ENCODE measurements at places on chromosomes 2 and 18.

- DNase-seq: no peak
Observed at GRCh38 chr18:75230163-75231052, 19.8 kb downstream of the TSHZ1 start.

DNA sequence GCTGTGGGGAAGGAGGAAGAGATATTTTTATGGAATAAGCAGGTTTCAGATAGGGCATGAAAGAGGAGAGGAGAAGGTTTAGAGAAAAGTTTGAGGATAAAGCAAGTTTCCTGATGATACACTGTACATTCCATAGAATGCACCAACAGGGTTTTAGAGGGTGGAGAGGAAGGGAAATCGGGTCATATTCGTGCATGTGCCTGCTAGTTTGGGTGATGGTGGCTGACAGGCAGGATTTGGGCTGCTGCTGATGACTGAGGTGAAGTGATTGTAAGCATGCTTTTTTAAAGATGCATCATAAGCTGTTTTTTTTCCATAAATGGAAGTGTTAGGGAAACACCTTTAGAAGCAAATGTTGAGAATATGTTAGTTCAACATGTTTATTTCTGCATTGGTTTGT lies 68.8 kb downstream of the PMAIP1 start:
- DNase-seq: no peak

DNA sequence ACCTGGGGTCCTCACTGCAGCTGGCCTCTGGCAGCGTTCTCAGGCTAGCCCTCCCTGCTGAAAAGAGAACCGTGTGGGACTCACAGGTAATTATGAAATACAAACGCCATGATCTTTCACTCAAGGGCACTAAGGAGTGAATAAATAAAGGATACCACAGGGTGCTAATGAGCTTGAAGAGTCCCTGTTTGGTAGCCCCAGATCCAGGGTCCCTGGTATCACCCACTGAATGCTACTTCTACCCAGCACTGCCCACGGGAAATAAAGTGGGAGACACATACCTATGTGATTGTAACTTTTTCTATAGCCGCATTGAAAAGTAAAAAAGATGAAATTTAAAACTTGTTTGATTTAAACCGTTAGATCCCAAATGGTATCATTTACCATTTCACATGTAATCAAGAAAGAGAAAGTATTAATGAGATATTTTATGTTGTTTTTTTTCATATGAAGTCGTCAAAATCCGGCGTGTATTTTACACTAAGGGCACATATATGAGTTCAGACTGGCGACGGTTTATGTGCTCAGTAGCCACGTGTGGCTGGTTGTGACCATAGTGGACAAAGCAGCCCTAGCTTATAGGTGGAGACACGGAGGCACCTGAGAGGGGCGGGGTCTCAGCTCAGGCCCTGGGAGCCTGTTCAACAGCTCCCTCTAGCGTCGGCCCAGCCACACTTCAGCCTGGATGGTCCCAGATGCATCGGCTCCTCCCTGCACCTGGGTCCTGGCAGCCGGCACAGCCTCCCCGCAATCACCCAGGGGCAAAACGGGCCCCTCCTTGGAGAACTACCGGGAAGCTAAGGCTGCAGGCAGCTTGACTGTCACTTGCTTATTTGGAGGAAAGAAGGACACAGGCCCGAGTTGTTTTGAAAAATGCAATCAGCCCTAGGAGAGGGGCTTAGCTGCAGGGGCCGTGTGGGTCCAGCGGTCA lies 39.2 kb downstream of the ODC1 start:
- peak; percentile 66 for DNase-seq

DNA sequence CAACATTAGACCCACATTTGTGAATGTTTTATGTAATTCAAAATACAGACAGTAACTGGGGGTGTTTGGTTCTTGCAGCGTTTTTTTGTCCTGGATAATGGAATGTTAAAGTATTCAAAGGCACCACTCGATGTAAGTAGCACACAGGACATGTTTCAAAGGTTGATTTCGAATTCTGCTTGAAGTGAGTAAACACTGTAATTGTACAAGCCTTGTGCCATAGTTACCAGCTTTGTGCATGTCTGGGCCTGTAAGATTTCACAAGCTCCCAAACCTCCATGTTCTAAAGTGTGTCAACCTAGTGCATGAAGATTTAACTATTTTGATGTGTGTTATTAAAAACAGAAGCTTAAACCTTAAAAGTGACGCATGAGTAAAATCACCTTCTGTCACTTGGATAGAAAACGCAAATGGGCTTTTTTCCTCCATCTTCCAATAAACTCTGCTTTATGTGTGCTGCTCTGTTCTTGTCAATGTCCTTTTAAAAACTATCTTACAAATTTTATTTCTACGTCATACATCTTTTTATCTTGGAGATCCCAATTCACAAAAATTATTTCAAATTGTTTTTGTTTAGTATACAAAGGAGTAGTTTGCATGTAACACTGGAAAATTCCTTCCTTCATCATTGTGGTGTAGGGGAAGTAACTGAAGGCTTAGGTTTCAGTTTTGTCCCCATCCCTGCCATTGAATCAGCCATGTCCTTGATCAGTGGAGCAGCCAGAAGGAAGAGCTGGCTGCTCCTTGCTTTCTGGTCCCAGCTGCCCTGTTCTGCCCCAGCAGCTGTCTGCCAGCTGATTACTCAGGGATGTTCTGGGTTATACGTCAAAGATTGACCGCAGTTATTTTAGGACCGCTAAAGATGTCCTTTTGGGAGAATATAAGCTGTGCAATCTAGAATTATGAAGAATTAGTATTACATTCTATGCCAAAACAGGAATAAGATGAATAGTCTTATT lies 119.2 kb downstream of the PRKRA start:
- DNase-seq: no peak

DNA sequence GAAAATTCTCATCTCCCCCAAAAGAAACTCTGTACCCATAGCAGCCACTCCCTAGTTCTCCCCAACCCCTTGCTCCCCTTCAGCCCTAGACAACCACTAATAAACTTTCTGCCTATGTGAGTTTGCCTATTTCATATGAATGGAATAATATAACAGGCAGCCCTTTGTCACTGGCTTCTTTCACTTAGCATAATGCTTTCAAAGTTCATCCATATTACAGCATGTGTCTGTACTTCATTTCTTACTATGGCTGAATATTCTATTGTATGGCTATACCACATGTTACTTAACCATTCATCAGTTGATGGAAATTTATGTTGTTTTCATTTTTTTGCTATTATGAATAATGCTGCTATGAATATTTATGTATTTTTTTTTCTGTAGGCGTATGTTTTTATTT lies 442.9 kb downstream of the SLC4A3 start:
- no peak for DNase-seq

DNA sequence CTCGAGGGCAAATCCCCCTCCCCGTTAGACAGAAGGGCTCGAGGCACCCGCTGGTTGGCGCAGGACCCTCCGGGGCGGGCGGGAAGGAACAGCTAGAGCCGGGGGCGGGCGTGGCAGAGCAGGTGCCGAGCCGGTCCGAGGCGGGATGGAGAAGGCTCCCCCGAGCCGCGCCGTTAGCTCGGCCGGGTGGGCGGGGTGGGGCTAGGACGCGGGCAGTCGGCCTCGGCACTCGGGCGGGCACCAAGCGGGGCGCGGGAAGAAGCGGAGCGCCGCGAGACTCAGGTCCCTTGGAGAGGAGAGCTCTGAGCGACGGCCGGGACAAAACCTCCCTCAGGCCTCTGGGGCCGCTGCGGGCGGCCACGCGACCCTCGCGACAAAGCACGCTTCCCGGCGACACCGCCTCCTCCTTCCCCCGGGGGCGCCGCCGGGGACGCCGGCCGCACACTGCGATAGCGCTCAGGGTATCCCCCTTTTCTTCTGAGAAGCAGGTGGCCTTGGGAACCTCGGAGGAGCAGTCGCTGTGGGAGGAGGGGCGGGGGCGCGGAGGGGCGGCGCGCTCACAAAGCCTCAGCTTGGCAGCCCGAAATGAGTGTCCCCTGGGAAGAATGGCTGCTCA lies 721 bp downstream of the FHOD3 start:
- no peak for DNase-seq

GRCh38 chr2:48105848-48106247 lies 199.6 kb upstream of the FBXO11 start:
- no peak for DNase-seq

GRCh38 chr2:160463245-160463644 lies 30.4 kb downstream of the RBMS1 start:
- no peak for DNase-seq

- no peak for DNase-seq
Observed at GRCh38 chr2:47917276-47917961, 11.1 kb upstream of the FBXO11 start.

DNA sequence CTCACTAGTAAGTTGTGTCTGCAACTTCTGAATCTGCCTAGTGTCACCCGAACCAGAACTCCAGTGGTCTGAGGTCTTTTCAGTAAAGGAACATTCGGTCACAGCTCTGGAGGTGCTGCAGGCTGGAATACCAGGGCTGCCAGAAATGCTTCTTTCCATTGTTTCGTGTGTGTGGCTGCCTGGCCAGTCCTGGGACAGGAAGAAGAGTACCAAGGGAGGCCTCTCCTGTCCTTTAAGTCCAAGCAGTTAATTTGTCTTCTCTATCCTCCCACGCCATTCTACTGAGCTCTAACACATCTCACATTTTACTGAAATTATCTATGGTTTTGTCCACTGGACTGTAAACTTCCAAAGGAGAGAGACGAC lies 196.0 kb downstream of the LNPK start:
- DNase-seq: no peak

DNA sequence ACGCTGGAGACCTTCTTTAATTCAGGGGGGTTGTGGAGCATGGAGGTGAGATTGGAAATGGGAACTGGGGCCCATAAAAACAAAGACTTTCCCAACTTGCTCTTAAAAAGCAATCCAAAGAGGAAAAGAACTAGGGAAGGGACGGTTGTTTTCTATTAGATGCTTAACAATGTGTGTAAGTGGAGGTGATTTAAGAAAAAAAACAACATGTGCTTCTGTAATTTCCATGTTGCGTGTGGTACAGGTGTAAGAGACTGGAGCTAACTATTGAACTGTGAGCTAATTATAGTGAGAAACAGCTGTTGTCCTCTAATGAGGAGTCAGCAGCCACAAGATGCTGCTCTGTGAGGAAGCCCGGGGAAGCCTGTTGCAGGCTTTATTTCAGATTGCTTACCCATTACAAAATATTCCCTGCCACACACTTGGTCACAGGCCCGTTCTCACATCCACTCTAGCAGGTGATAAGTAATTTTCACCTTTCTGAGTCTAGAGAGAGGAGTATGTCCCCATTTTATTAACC lies 280.6 kb upstream of the PARD3B start:
- DNase-seq: no peak

DNA sequence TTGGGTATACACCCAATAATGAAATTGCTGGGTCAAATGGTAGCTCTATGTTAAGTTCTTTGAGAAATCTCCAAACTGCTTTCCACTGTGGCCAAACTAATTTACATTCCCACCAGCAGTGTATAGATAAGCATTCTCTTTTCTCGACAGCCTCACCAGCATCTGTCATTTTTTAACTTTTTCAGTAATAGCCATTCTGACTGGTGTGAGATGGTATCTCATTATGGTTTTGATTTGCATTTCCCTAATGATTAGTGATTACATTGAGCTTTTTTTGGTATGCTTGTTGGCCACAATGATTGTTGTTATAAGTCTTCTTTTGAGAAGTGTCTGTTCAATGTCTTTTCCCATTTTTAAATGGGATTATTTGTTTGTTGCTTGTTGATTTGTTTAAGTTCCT lies 50.4 kb upstream of the EPAS1 start:
- no peak for DNase-seq

DNA sequence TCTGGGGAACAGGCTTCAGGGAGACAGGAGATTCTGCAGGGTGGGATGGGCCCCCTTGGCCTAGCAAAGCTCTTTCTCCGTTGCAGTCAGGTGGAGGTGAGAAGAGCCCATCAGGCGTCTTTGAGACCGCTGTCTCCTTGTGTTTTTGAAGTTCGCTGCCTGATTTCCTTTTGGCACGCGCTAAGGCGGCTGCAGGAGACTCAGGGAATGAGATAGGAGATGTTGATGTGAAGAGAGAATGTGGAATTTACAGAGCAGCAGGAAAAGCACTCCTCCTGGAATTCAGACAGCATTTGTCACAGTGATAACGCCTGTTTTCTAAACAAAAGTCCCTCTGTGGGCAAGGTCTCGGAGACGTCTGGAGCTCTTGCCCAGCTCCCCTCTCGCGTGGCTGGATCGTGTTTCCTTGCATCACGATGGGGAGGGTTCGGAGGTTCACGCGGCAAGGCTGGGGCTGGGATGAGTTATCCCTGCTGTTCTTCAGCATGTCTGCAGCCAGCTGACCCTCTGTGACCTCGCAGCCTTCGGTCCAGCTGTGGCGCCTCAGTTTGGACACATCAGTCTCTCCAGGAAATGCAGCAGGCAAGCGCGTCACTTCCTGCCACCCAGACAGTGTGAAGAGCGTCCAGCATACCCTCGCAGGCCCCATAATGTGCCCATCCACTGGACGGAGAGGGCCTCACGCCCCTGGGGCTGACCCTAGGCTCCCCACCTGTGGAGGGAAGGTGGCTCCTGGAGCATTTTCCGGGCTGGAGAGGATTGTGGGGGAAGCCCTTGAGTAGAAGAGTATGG lies 30.2 kb downstream of the GLI2 start:
- no peak for DNase-seq

DNA sequence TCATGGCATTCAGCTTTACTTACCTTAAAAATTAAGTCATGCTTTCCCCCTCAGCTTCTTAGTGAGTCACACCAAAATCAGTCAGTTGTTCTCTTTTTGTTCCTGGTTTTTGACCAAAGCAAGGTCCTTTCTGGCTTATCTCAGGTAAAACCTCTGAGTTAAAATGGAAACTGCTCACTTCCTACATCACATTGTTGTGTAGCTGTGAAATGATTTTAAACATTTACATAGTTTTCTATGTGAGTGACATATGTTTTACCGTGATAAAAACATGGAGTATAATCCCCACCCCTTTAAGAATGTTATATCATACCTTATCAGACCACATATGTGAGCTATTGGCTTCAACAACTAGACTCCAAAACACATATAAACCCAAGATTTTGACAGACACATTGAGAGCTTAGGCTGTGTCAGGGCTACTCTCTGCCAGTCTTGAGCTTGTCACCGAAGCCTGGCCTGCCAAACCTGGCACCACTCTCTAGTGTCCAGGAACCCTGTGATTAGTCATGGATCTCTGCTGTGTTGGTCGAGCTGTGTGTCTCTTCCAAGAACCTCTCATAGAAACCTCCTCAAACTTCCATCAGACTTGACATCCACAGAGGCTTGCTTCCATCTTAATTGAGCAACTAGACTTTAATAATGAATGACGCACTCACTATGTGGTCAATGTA lies 294.5 kb upstream of the FBXO11 start:
- no peak for DNase-seq

- no peak for DNase-seq
Observed at GRCh38 chr18:44961288-44961995, 280.8 kb downstream of the SETBP1 start.
